ENCODE measurements at places on chromosomes 1 and 21. TPM values are rescaled to one million over a fixed set of nuclear protein-coding genes. Genes with fewer than 3 reads are reported as not detected.

- H3K4me3 ChIP-seq, result no peak overlapping the region
- DNase-seq, result no peak
- no peaks in the 10 kb centered on the region for H3K4me1 ChIP-seq
- H3K27me3 ChIP-seq, result peaks cover 4% of the 10 kb centered on the region
Measured at GRCh38 chr1:204499511-204500468, 5.2 kb upstream of the PIK3C2B start.

DNA sequence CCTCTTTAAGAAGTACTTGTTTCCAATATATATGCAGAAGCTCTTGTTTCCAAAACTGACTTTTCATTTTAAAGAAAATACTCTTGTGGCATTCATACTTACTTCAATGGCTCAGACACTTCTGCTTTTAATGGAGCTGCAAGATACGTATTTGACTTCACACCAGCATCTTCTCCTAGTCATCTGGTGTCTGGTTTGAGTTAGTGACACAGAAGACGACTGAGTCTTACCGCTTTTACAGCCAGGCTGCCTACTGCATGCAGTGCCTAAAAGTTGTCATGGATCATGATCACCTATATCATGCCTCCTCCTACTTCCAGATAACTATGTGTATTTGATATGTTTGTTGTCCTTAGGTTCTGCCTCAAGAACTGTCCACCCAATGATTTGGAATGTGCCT is 185.9 kb downstream of the TPR start:
- DNase-seq, result no peak
- H3K27me3 ChIP-seq, result no peaks in the 10 kb centered on the region
- H3K27ac ChIP-seq, result no peak overlapping the region
- H3K4me1 ChIP-seq, result no peaks in the 10 kb centered on the region
- H3K36me3 ChIP-seq, result no peaks in the 10 kb centered on the region

DNA sequence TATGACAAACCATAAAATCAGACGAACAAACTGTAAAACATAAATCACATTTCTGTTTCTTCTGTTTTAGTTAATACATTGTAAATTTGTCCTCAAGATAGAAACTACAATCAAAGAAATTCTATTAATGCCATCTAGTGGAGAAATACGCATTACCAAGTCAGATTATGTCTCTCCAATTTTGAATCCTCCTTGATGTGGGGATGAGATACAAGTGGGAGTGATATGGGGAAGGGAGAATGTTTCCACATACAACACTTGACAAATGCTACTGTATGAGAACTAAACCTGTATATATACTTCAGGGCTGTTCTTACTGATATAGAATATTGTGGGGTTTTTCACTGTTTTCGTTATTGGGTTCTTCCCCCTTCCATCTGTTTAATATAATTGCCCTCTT is 2.6 kb downstream of the HFM1 start:
- no peaks in the 10 kb centered on the region for H3K36me3 ChIP-seq
- no peak overlapping the region for H3K4me3 ChIP-seq
- peak; percentile 55 for DNase-seq

GRCh38 chr21:29257701-29258100 is 41.0 kb upstream of the BACH1 start:
- H3K27me3 ChIP-seq, result no peaks in the 10 kb centered on the region
- H3K4me3 ChIP-seq, result no peak overlapping the region
- DNase-seq, result no peak
- no peaks in the 10 kb centered on the region for H3K36me3 ChIP-seq
- no peaks in the 10 kb centered on the region for H3K4me1 ChIP-seq

- H3K4me3 ChIP-seq, result no peak overlapping the region
- no peaks in the 10 kb centered on the region for H3K27me3 ChIP-seq
Measured at GRCh38 chr21:32383812-32384211, 9.0 kb downstream of the URB1 start.

DNA sequence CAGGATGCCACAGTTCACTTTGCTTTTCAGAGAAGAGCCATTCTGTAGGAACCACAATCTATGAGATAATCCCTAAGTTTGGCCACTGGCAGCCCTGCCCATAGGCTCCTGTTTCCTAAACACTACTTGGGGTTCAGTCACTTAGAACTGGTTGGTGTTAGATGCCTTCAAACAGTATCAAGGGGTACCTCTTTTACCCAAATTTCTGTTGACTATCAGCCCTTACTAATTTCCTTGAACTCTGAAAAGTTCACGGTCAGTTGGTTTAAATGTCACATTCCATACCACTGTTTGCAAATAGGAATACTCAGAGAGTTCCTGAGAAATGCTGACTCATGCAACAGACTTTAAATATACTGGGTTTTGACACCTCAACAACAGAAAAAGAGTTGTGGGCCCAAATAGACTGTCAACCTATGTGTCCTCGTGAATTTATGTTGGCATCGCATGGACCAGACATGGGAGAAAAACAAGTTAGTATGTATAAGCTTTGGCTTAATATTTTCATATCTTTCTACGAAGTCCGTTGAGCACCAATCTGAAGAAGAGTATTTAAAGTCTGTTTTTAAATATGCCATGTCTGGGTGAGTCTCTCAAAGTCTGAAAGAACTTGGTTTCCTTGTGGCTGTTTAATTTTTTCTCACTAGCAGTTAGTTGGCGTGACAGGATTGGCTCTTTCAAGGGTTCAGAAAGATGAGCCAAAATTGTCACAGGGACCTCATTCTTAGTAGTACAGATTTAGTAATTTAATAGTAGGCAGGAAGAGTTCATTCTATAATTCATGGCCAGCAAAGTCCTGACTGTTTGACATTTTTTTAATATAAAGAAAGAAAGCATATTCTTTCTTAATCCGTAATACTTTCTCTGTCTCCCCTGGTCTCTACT is 56.5 kb upstream of the ZNF326 start:
- H3K4me1 ChIP-seq, result peaks cover 14% of the 10 kb centered on the region
- no peak for DNase-seq
- no peak overlapping the region for H3K4me3 ChIP-seq
- H3K36me3 ChIP-seq, result peaks cover 8% of the 10 kb centered on the region
- H3K27me3 ChIP-seq, result no peaks in the 10 kb centered on the region
- H3K27ac ChIP-seq, result no peak overlapping the region

DNA sequence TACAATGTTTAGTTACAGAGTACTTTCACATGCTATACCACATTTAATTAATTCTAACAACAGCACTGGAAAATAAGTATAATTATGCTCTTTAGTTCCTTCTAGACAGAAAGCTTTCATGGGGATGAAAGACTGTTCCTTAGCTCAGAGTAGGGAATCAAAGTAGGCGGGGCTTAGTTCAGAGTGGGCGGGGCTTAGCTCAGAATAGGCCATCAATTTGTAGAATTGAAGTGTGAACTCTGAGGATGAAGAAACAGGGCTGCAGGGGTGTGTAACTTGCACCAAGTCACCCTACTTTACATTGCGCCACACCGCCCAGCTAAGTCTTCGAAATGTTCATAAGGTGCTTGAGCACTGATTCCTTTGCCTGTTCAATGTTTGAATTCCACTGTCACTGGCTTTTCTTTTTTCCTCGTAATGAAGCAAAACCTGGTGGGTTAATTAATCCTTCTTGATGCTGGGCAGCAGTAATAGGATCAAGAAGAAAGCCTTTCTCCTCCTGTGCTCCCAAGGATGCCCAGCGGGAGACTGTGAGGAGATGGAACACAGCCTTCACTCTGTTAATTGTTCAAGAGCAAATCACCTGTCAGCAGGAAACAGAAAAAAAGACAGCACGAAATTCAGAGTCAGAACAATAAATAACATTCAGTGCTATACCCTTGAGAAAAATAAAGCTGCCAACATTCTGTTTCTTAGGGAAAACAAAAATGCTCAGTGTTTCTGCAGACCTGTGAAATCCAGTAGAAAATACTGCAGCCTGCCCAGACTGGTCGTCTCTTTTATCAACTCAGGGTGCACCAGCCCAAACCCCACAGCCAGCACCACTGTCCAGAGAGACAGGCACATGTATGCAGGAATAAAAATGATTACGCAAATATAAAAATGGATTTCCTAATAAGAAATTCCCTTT is 66.5 kb upstream of the CAMK1G start:
- H3K4me1 ChIP-seq, result no peaks in the 10 kb centered on the region
- H3K4me3 ChIP-seq, result no peak overlapping the region
- no peak overlapping the region for H3K27ac ChIP-seq
- no peaks in the 10 kb centered on the region for H3K27me3 ChIP-seq

DNA sequence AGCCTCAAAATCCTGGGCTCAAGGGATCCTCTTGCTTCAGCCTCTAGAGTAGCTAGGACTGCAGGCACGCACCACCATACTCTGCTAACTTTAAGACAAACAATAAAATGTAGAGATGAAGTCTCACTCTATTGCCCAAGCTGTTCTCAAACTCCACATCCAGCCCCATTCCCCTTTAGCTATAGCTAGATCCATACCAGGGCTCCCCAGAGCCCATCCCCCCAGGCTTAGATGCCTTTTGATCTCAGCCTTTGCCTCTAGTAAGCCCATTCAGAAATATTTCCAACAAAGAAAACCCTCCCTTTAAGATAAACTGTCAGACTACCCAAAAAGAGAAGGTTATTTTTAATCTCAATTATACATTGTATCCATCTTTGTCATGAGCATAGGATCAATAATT is 325.4 kb downstream of the CHRM3 start:
- no peaks in the 10 kb centered on the region for H3K36me3 ChIP-seq
- no peak for DNase-seq
- no peak overlapping the region for H3K4me3 ChIP-seq
- no peaks in the 10 kb centered on the region for H3K4me1 ChIP-seq
- no peaks in the 10 kb centered on the region for H3K27me3 ChIP-seq

- no peak overlapping the region for H3K27ac ChIP-seq
- no peak overlapping the region for H3K4me3 ChIP-seq
- peaks cover 17% of the 10 kb centered on the region for H3K36me3 ChIP-seq
- no peaks in the 10 kb centered on the region for H3K27me3 ChIP-seq
- H3K4me1 ChIP-seq, result peaks cover 8% of the 10 kb centered on the region
Measured at GRCh38 chr1:13784971-13785370, 85.0 kb downstream of the PRDM2 start.

DNA sequence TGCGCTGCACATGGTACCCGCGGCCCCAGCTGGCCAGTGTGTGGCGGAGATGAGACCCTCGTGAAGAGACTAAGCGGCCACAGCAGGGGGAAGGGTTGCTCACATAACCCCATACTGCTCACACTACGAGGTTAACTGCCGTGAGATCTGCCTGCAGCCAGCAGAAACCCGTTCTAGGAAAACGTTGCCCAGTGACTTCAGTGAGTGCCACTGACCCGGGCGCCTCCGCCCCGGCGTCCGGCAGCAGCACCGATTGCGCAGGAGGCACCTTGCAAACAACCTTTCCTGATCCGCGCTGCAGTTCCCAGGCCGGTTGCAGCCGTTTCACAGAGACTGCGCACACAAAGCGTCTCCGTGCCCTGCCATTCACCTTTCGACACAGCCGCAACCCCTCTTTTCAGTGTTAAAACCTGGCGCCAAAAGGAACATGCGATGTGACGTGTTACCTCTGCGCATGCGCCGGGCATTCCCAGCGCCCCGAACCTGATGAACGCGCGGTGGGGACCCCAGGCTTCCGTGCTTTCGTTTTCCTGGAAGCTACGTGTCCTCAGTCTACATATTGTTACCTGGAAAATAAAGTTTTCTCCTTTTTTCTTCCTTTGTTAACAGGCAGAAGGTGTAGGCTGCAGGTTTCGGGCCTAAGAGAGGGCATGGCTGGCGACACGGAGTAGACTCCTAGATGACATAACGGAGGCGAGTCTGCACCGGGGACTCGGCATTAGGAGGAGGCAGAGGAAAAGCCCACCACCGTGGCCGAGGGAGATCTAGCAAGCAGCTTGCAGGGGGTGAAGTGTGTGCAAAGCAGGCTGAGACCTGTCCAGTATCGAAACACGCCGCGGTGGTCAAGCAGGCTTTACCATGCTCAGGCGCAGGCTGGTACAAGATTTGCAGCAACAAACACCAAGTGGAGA is 8.9 kb downstream of the VPS26C start:
- peak overlapping the region; percentile 34 for H3K27ac ChIP-seq
- peak overlapping the region; percentile 27 for H3K4me3 ChIP-seq
- peaks cover 11% of the 10 kb centered on the region for H3K4me1 ChIP-seq
- no peaks in the 10 kb centered on the region for H3K27me3 ChIP-seq
- DNase-seq, result peak; percentile 77

GRCh38 chr1:173422456-173422976 is 54.6 kb upstream of the PRDX6 start:
- H3K27ac ChIP-seq, result no peak overlapping the region
- H3K27me3 ChIP-seq, result no peaks in the 10 kb centered on the region
- no peak overlapping the region for H3K4me3 ChIP-seq
- H3K36me3 ChIP-seq, result no peaks in the 10 kb centered on the region

DNA sequence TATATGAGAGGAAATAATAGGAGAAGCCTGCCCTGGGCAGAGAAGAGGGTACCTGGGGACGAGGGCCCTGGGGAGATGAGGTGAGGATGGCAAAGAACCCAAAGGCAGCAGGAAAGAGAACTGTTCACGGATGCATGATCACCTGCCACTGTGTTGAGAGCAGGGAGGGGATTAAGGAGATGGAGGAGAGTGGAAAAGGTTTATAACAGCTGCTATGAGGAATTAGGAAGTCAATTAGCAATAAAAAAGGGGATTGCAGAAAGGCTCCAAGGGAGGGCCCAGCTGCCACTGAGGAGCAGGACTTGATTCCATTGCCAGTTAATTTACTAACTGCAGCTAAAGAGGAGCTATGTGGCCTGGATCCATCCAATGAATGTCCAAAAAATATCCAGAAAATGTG is 61.1 kb downstream of the GFI1 start:
- H3K4me3 ChIP-seq, result no peak overlapping the region
- no peaks in the 10 kb centered on the region for H3K4me1 ChIP-seq
- DNase-seq, result no peak
- no peaks in the 10 kb centered on the region for H3K36me3 ChIP-seq
- H3K27ac ChIP-seq, result no peak overlapping the region

DNA sequence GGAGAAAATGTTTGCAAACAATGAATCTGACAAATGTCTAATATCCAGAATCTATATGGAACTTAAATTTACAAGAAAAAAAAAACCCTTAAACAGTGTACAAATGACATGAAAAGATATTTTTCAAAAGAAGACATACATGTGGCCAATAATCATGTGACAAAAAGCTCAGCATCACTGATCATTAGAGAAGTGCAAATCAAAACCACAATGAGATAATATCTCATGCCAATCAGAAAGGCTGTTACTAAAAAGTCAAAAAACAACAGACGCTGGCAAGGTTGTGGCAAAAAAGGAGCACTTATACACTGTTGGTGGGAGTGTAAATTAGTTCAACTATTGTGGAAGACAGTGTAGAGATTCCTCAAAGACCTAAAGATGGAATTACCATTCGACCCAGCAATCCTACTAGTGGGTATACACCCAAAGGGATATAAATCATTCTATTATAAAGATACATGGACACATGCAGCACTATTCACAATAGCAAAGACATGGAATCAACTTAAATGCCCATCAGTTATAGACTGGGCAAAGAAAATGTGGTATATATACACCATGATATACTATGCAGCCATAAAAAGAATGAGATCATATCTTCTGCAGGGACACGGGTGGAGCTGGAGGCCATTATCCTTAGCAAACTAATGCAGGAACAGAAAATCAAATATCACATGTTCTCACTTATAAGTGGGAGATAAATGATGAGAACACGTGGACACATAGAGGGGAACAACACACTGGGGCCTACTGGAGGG is 123.2 kb downstream of the PTPRC start:
- no peak for DNase-seq
- H3K4me3 ChIP-seq, result no peak overlapping the region
- no peak overlapping the region for H3K27ac ChIP-seq
- no peaks in the 10 kb centered on the region for H3K27me3 ChIP-seq
- H3K36me3 ChIP-seq, result no peaks in the 10 kb centered on the region

MRPL37 gene
- 23.9 TPM for total RNA-seq

ABCG1 gene
- total RNA-seq, result 65.0 TPM

STIL gene
- total RNA-seq, result 1.8 TPM

AMY2B gene
- total RNA-seq, result 40.4 TPM

LCE3E gene
- total RNA-seq, result not detected

TRIM17 gene
- 3.3 TPM for total RNA-seq

DDX20 gene
- 14.4 TPM for total RNA-seq

ADAMTS4 gene
- 18.8 TPM for total RNA-seq

ATP6V1G3 gene
- total RNA-seq, result not detected

RAD54L gene
- total RNA-seq, result 2.1 TPM

Data from lung (tissue), 17 donors.